ENCODE measurements at places on chromosomes 5 and 9. TPM values are rescaled to one million over a fixed set of nuclear protein-coding genes. Genes with fewer than 3 reads are reported as not detected.
A peak's percentile ranks its signal among the peaks of the same experiment; 100 is the strongest.

- no peak for DNase-seq
Measured at GRCh38 chr5:149280124-149280523, 8.5 kb downstream of the AFAP1L1 start.

The ZNF883 gene
- total RNA-seq, result 2.5 TPM

DNA sequence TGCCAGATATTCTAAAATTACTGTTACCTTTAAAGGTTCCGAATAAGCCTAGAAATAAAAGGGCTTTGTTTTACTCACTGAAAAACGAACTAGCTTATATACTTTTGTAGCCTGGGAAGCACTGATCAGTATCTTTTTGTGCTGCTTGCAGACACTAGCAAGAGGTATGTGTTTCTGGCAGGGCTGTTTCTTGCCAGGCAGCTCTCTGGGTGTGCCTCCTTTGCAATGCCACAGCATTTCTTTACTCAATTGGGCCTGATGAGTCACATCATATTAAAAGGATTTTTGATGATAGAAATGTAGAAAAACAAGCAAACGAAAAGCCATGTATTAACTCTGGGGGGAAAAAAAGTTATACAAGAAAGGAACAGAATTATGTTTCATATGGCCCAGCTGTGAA is 35.6 kb downstream of the CD180 start:
- no peak for DNase-seq

The SLC27A4 gene
- 27.9 TPM for total RNA-seq

GRCh38 chr5:108917596-108917995 is 169.9 kb downstream of the FER start:
- no peak for DNase-seq

The STKLD1 gene
- not detected for total RNA-seq

- DNase-seq, result no peak
Measured at GRCh38 chr9:128987805-128988204, 40.3 kb downstream of the NUP188 start.

- no peak for DNase-seq
Measured at GRCh38 chr5:37391591-37391990, 12.5 kb downstream of the WDR70 start.

The FOXI1 gene
- not detected for total RNA-seq

GRCh38 chr5:72988769-72989168 is 32.9 kb downstream of the FCHO2 start:
- DNase-seq, result no peak

GRCh38 chr9:114033397-114034103 is 44.5 kb downstream of the AMBP start:
- DNase-seq, result peak; percentile 79

The PTRH1 gene
- total RNA-seq, result 21.3 TPM

The MGAT4B gene
- 87.6 TPM for total RNA-seq

The TMEM252 gene
- not detected for total RNA-seq

The CCDC171 gene
- 0.87 TPM for total RNA-seq

DNA sequence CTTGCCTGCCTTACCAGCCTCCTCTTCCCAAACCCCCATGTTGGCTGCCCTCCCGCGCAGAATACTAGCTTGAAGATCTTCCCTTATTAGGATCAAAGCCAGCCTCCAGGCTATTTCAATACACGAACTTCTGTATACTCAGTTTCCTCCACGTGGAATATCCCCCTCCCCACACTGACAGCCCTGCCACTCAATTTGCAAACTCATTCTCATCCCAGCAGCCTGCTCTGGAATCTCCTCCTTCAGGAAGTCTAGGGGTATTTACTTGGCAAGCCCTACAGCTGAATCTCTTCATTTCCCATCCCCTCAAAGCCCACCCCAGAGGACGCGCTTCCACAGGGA is 157.0 kb upstream of the SMIM23 start:
- DNase-seq, result no peak

DNA sequence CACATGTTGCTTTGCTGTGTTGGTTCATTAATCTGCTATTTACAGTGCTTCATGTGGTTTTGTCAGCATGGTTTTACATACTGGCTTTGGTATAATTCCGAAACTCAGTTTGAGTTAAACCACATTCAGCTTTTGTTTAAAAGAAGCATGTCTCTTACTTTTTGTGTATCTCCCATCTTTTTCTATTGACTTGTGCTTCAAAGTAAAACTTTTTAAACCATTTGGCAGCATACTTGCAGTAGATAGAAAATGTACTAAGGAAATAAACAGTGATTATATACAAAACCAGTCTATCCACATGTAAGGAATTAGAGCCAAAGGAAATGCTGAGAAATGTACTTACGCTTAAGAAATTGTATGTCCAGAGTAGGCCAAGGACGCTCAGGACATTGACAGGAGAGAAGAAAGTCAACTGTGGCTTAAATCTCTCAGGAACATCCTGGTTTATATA is 286.9 kb downstream of the ARHGEF28 start:
- DNase-seq, result no peak

DNA sequence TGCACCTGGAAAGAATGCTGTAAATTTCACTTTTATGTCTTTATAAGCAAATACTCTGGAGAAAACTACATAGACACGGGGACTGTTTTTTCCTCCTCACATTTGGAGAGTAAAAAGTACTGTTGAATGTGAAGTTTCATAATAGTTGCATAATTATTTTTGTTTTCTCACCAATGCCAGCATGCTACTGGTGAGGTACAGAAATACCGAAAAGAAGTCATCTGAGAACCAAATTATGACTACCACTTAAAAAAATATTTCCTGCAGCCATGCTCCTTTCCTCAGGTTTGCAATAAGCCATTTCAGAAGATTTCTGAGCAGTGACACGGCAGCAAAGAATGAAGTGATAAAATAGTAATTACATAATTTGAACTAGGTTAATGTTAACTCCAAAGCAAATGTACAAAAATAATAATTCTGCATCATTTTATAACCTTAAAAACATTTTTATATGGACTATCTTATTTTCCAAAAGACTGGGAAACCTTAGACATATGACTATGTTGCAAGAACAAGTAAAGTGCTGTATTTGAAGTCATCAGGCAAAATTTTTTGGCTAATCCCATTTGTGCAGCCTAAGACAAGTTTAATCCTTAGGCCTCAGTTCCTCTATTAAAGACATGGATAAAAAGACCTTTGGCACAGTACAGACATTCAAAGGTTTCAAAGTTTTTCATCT is 144.7 kb downstream of the PCSK1 start:
- DNase-seq, result no peak

Measured in mesenteric fat pad (tissue), 1 donor.